Fibroblast of skin of left biceps (primary cell): ENCODE measurements at places on chromosomes 2 and 18.

- no peak for DNase-seq
These were observed 762 bp downstream of the HDAC4 start for GRCh38 chr2:239399921-239400595.

GRCh38 chr2:187586011-187586641 lies 31.9 kb upstream of the TFPI start:
- no peak for DNase-seq

GRCh38 chr2:170052151-170052550 lies 125.8 kb upstream of the MYO3B start:
- DNase-seq: no peak

GRCh38 chr18:80246445-80247392 lies 595 bp downstream of the PARD6G start:
- DNase-seq: no peak

DNA sequence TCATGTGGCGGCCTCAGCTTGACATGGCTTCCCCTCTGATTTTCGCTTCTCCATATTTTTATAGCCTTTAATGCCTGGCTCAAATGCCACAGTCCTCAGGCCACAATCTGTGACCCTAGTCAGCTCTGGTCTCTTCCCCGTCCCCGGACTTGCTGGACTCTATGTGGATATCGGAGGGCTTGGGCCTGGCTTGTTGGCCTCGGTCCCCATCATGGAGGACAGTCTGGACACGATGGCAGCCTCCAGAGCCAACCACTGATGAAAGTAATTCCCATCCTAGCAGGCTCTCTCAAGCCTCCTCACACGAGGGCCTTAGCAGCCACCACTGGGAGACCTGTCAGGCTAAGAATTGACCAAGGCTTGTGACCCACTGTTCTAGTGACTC lies 61.6 kb downstream of the LPIN1 start:
- DNase-seq: no peak

- DNase-seq: no peak
These were observed 203.4 kb downstream of the TGIF1 start for GRCh38 chr18:3653263-3653850.

GRCh38 chr2:9032536-9033255 lies 29.2 kb upstream of the MBOAT2 start:
- no peak for DNase-seq

GRCh38 chr2:161825429-161825828 lies 201.2 kb downstream of the SLC4A10 start:
- no peak for DNase-seq

DNA sequence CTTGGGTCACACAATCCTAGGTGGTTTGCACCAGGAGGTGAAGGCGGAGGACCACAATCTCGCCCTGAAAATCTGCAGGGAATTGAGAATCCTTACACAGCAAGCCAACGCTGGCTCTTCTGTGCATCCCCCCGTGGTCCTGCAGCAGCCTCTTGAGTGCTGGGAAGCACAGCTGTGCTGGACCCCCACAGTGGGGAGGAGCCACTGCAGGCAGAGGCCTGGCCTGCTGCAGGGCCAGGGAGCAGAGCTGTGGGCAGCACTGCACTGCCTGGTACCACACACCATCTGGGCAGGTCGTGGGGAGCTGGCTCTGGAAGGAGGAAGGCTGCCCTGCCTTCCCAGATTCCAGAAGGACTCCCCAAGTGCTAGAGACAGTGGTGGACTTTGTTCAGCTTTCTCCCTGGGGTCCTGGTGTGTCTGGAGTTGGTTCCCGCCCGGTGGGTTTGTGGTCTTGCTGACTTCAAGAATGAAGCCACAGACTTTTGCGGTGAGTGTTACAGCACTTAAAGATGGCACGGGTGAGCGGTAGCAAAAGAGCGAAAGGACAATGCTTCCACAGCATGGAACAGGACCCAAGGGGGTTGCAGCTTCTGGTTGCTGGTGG lies 106.3 kb downstream of the FAM168B start:
- no peak for DNase-seq

DNA sequence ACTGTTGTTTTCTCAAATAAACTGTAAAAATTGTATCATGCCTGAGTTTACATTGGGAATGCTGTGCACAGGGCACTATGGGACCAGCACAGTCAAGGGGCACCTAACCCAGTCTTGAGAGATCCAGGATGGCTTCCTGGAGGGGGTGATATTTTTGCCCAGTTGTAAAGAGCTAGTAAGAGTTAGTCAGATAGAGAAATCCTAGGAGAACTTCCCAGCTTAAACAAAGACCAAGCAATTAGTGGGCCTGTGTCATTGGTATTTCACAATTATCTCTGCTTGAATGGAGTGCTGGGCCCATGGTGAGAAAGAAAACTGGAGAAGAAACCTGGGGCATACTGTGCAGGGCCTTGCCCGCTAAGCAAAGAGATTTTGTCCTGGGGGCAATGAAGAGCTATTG lies 12.2 kb downstream of the XDH start:
- DNase-seq: no peak

DNA sequence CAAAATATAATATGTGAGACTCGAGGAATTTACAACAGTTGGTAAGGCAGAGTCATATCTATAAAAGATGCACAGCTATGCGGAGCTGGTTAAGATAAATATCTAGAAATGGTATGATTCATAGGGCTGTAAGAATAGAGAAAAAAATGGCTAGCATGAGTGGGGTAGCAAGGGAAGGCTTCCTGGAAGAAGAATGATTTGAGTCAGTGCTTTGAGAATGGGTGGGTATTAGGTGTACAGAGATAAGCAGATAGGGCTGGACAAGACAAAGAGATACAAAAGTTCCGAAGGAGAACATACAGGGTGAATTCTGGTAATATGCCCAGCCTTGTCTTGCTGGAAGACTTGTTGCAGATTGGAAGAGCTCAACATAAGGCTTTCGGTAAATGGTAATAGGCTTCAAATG lies 291.5 kb upstream of the CCDC68 start:
- DNase-seq: no peak

DNA sequence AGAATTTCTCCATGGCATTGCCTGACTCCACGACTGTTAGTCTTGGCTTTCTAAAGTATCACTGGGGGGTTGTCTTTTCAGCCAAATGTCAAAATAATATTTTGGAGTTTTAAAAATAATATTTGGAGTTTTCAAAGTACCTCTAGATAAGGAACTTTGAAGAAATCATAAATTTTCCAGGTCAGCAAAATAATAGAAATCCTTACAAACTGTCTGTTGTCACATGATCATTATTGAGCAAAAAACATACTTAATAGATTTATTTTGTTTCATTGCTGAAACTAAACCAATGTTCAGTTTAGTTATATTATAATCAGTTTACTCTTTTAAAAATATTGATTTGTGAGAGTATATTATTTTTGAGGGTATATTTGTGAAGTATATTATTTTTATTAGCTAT lies 85.7 kb downstream of the APLF start:
- DNase-seq: no peak

DNA sequence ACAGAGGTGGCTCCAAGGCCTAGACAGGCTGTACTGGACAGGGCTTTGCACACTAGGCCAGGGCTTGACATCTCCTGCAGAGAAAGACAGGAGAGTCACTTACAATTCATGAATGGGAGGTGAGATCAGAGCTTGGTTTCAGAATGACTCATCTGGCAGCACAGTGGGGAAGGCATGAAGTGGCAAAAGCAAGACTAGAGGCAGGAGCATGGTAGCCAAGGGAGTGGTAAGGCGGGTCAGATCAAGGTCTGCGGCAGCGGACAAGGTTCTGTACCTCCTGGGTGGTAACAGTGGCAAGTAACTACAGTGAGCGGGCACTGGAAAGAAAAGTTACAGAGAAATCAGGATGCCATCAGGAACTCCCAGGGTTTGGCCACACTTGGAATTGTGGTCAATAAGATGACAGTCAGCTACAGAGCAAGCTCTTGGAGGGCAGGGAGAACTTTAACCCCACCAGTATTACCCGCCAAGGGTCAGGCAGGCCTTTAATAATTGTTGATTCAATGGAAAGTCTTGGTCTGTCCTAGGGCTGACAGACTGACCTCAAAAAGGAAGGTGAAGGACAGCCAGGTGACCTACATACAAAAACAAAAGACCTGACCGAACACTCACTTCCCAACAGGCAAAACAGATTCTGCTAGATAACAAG lies 5.7 kb downstream of the MCFD2 start:
- DNase-seq: no peak
